ENCODE measurements at places on chromosomes 7 and 10.

- DNase-seq: no peak
Measured at GRCh38 chr10:90787393-90788198, 70.2 kb downstream of the HTR7 start.

DNA sequence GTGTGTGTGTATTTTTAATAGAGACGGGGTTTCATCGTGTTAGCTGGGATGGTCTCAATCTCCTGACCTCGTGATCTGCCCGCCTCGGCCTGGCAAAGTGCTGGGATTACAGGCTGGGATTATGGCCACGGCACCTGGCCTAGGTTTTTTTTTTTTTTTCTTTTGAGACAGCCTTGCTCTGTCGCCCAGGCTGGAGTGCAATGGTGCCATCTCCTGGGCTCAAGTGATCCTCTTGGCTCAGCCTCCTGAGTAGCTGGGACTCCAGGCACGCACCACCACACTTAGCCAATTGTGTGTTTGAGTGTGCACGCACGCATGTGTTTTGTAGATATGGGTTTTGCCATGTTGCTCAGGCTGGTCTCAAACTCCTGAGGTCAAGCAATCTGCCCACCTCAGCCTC, 629.8 kb downstream of the ETV1 start:
- no peak for DNase-seq

- no peak for DNase-seq
Measured at GRCh38 chr10:44011603-44011981, 362.9 kb upstream of the ZNF32 start.

- DNase-seq: no peak
Measured at GRCh38 chr10:110754375-110755105, 110.4 kb downstream of the RBM20 start.

- no peak for DNase-seq
Measured at GRCh38 chr7:43727494-43727893, 1.8 kb downstream of the COA1 start.

DNA sequence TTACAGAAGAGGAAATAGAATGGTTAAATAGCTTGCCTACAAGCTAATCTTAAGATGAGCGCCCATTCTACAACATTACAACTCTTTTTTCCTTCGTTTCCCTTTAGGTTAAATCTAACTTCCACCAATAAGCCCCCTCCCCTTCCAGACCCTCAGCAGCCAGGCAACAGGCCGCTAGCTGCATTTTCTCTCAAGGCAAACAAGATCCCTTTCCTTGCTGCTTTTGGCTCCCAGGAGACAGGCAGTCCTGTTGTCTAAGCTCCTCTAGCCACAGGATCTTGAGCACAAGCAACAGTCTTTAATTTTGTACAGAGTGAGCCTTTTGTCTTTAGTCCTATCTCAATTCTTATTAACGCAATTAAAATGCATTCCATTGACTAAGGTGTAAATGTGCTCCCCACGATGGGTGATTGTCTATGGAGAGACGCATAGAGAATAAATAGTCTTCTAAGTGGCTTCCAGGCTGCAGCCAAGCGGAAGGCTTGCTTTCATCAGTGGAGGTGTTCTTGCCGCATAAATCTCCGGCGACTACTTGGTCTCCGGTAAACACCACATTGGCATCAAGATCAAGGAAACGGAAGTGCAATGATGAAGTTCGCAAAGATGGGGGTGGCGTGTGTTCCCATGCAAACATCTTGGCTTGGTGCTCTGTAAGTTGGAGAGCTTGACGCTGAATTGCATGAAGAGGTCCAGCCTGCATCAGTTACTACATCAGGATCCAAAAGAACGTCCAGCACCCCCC, 181.9 kb upstream of the LYZL2 start:
- DNase-seq: no peak

DNA sequence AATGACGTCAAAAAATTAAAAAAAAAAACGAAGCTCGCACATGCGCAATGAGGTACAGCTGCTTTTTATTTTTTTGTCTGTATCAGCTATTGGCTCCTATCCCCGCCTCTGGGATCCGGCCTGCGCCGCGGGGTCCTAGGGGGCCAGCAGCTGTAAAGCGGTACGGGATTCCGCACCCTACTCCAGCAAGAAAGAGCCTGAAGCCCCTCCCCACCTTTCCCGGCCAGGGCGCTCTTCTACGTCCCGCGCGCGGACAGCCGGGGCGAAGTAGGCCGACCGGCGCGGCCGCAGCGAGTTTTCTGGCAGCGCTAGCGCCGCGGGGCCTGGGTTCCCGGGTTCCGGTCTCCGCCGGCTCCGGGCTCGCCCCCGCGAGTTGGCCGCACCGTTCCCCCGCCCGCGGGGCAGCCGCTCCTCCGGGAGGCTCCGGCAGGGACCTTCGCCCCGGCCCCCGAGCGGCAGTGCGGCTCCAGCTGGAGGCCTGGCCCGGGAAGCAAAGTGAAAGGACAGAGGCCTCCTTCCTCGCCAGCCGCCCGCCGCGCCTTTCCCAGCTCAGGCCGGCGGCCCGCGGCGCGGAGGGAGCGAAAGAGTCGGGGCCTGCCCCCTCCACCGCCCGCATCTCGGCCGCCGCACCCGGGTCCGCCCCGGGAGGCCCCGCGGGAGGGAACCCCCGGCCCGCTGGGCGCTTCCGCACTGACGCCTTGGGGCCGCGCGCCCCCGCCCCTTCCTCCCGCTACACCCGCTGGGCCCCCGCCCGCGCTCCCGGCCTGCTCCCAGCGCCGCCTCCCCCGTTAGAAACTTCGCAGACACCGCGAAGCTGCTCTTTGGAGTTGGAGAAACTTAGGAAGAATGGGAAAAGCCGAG, 4.7 kb upstream of the SPAG6 start:
- DNase-seq: no peak

- DNase-seq: no peak
Measured at GRCh38 chr7:5867060-5867459, 13.5 kb upstream of the OCM start.

- DNase-seq: no peak
Measured at GRCh38 chr10:72133517-72133916, 45.2 kb upstream of the SPOCK2 start.

DNA sequence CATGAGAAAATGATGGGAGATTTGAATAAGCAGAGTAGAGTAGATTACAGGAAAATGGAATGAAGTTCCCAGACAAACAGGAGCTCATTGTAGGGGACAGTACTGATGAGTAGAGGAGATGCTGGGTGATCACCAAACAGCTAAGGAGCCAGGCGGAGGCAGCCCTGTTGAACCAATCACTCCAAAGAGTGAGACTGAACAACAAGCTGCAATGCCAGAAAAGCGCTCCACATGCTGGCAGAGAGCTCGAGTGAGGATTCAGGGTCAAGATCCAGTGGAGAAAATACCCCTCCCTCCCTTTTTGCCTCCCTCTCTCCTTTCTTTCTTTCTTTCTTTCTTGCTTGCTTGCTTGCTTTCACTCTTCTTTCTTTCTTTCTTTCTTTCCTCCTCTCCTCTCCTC, 133.3 kb downstream of the PFKFB3 start:
- no peak for DNase-seq

DNA sequence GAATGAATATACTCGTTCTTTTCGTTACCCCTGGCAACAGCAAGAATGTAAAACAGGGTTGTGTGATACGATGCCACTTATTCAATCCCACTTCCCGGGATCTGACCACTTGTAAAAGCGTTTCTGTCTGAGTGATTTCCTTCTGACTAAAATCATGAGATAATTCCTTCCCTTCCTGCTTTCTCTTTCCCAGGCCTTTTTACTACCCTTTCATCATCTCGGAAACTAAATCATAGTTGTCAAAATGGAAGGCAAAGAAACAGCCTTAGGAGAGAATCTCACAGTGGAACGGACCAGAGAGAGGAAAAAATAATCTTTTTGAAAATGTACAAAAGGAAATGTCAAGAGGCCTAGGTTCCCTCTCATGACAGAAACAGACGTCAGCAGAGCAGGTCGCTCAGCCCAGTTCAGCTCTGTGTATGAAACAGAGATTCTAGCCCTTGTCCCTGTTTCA, 29.8 kb downstream of the DIP2C start:
- no peak for DNase-seq

GRCh38 chr7:116626886-116627285, 45.1 kb upstream of the MET start:
- DNase-seq: no peak
